ENCODE measurements at places on chromosomes 2 and 18. TPM values are rescaled to one million over a fixed set of nuclear protein-coding genes. Genes with fewer than 3 reads are reported as not detected.

Gene LRRC30
- total RNA-seq = not detected

Gene GPN1
- total RNA-seq = 25.1 TPM

Gene PLEK
- total RNA-seq = not detected

Gene TXNDC2
- not detected for total RNA-seq

Gene FAM228A
- total RNA-seq = 2.1 TPM

Gene TTC39C
- total RNA-seq = 24.3 TPM

Gene POTEC
- total RNA-seq = not detected

Gene SNTG2
- total RNA-seq = not detected

Gene CHRND
- total RNA-seq = not detected

Gene CAPN14
- total RNA-seq = not detected

Gene POU3F3
- total RNA-seq = not detected

Gene STPG4
- not detected for total RNA-seq

Gene REG3A
- not detected for total RNA-seq

Gene AMER3
- total RNA-seq = not detected

Gene DLX2
- total RNA-seq = 2.8 TPM

Gene OST4
- total RNA-seq = 499 TPM

Measured in GM23248 (cell line).